ENCODE measurements at places on chromosomes 16 and 17. TPM values are rescaled to one million over a fixed set of nuclear protein-coding genes. Genes with fewer than 3 reads are reported as not detected.

The CDH8 gene
- total RNA-seq, result not detected

The BORCS6 gene
- total RNA-seq, result 16.2 TPM

The SEZ6 gene
- total RNA-seq, result not detected

The KRTAP1-5 gene
- total RNA-seq, result not detected

The TAT gene
- total RNA-seq, result not detected

The ADGRG3 gene
- total RNA-seq, result 6.0 TPM

The MON1B gene
- total RNA-seq, result 15.6 TPM

The TPSG1 gene
- total RNA-seq, result not detected

The SKAP1 gene
- total RNA-seq, result 4.0 TPM

The GPR179 gene
- total RNA-seq, result not detected

The C1QL1 gene
- 2.3 TPM for total RNA-seq

The SYNGR2 gene
- total RNA-seq, result 86.4 TPM

The SPNS2 gene
- total RNA-seq, result 19.2 TPM

The CES2 gene
- 29.3 TPM for total RNA-seq

The AGRP gene
- not detected for total RNA-seq

The IQCK gene
- total RNA-seq, result 52.7 TPM

The FUS gene
- 68.9 TPM for total RNA-seq

The KCNJ18 gene
- not detected for total RNA-seq

The MGAT5B gene
- 3.6 TPM for total RNA-seq

The GNAO1 gene
- 1.6 TPM for total RNA-seq

The CDRT15 gene
- total RNA-seq, result not detected

The TMEM220 gene
- total RNA-seq, result 11.5 TPM

The NKD1 gene
- total RNA-seq, result 4.9 TPM

The SEZ6L2 gene
- total RNA-seq, result 28.3 TPM

The PRSS27 gene
- 2.1 TPM for total RNA-seq

The IL4R gene
- 236 TPM for total RNA-seq

The PITPNM3 gene
- 3.4 TPM for total RNA-seq

The NUPR1 gene
- 92.4 TPM for total RNA-seq

The TBC1D3 gene
- total RNA-seq, result not detected

The CYB561 gene
- 137 TPM for total RNA-seq

The KRT31 gene
- total RNA-seq, result not detected

The IL17C gene
- total RNA-seq, result not detected

The KCNH4 gene
- not detected for total RNA-seq

The DYNLRB2 gene
- not detected for total RNA-seq

The ABCC11 gene
- 0.52 TPM for total RNA-seq

The C16orf46 gene
- total RNA-seq, result 0.33 TPM

The COL1A1 gene
- 62.3 TPM for total RNA-seq

The DPEP3 gene
- not detected for total RNA-seq

The ARL4D gene
- 2.1 TPM for total RNA-seq

The CCDC43 gene
- 7.0 TPM for total RNA-seq

The GAST gene
- total RNA-seq, result not detected

The HASPIN gene
- not detected for total RNA-seq

The GCGR gene
- total RNA-seq, result 5.3 TPM

The PRSS21 gene
- total RNA-seq, result 1.6 TPM

The P2RX1 gene
- 45.4 TPM for total RNA-seq

The CPHXL gene
- total RNA-seq, result not detected

The EFCAB13 gene
- total RNA-seq, result 10.6 TPM

The RPL27 gene
- 406 TPM for total RNA-seq

The RAMP2 gene
- 3.1 TPM for total RNA-seq

The TSC2 gene
- 73.9 TPM for total RNA-seq

The SYNGR3 gene
- 1.6 TPM for total RNA-seq

The TEX19 gene
- total RNA-seq, result not detected

The PMFBP1 gene
- 2.0 TPM for total RNA-seq

The SPEM2 gene
- not detected for total RNA-seq

The ATF7IP2 gene
- total RNA-seq, result 22.8 TPM
